Activated T-helper 17 cell treated with anti-CD3 and anti-CD28 coated beads, Interleukin-2, amount 50 U/mL, for 72 hours (primary cell): ENCODE measurements at places on chromosomes 4 and X. TPM values are rescaled to one million over a fixed set of nuclear protein-coding genes. Genes with fewer than 3 reads are reported as not detected.

The N4BP2 gene
- total RNA-seq, result 17.6 TPM

The F8A3 gene
- total RNA-seq, result 25.8 TPM

The PARM1 gene
- total RNA-seq, result 0.11 TPM

The ADAMTS3 gene
- not detected for total RNA-seq

The FHDC1 gene
- total RNA-seq, result 0.48 TPM

The SPINK2 gene
- not detected for total RNA-seq

The RNF175 gene
- not detected for total RNA-seq

The CENPVL2 gene
- not detected for total RNA-seq

The PDZD4 gene
- total RNA-seq, result 8.0 TPM

The SPANXD gene
- total RNA-seq, result not detected

The AVPR2 gene
- total RNA-seq, result 0.32 TPM

The FGF2 gene
- 0.11 TPM for total RNA-seq

The OPRPN gene
- not detected for total RNA-seq

The SERPINA7 gene
- total RNA-seq, result not detected

The CYLC1 gene
- not detected for total RNA-seq

The MGAT4D gene
- total RNA-seq, result not detected

The PITX2 gene
- not detected for total RNA-seq

The GPAT3 gene
- total RNA-seq, result 8.8 TPM

The CENPE gene
- total RNA-seq, result 39.4 TPM

The CEP135 gene
- 16.2 TPM for total RNA-seq

The TMSB15A gene
- total RNA-seq, result 0.39 TPM

The ATP8A1 gene
- 17.0 TPM for total RNA-seq

The SLIT2 gene
- total RNA-seq, result not detected

The FRMD7 gene
- not detected for total RNA-seq

The CYBB gene
- total RNA-seq, result not detected

The BEX5 gene
- total RNA-seq, result 3.4 TPM

The TMPRSS11A gene
- total RNA-seq, result not detected

The PNMA5 gene
- total RNA-seq, result 0.13 TPM

The LRIT3 gene
- 0.52 TPM for total RNA-seq

The IL13RA1 gene
- 0.45 TPM for total RNA-seq

The FAM50A gene
- 71.4 TPM for total RNA-seq

The MAGEE1 gene
- total RNA-seq, result 3.3 TPM

The SPANXA2 gene
- total RNA-seq, result not detected

The PAGE4 gene
- not detected for total RNA-seq

The PLK4 gene
- total RNA-seq, result 51.3 TPM

The CCNB3 gene
- total RNA-seq, result 0.24 TPM

The TLL1 gene
- not detected for total RNA-seq

The FAT1 gene
- total RNA-seq, result not detected

The ARHGEF6 gene
- total RNA-seq, result 56.8 TPM

The PABPC1L2A gene
- total RNA-seq, result not detected

The HSFX3 gene
- total RNA-seq, result not detected

The PAK3 gene
- 0.67 TPM for total RNA-seq

The ARHGAP6 gene
- not detected for total RNA-seq

The BEND4 gene
- 0.32 TPM for total RNA-seq

The ZNF674 gene
- 3.0 TPM for total RNA-seq

The MAGEE2 gene
- not detected for total RNA-seq

The PIR gene
- 3.1 TPM for total RNA-seq

The CRMP1 gene
- not detected for total RNA-seq

The ATOH1 gene
- total RNA-seq, result not detected

The HTATSF1 gene
- 65.5 TPM for total RNA-seq

The SOX3 gene
- total RNA-seq, result not detected
